ENCODE measurements at places on chromosomes 16 and 17.

- no peak for DNase-seq
These were observed 1.4 kb downstream of the SRSF2 start for GRCh38 chr17:76735586-76736348.

DNA sequence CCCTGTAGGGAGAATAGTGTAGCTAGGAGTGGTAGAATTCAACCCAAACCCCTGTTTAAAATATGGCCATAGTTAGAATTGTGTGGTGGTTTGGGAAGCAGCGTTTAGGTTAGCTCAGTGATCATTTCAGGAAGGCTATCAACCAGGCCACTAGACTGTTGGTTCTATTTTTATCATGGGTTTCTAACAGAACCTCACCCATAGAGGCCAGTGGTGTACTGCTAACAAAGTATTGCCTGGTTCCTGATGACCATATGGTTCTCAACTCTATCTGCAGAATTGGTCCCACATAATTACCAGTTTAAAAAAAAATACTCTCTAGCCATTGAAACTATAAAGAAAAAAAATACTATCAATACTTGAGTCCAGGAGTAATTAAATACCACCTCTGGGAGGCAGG, 70.5 kb upstream of the RASL10B start:
- no peak for DNase-seq

DNA sequence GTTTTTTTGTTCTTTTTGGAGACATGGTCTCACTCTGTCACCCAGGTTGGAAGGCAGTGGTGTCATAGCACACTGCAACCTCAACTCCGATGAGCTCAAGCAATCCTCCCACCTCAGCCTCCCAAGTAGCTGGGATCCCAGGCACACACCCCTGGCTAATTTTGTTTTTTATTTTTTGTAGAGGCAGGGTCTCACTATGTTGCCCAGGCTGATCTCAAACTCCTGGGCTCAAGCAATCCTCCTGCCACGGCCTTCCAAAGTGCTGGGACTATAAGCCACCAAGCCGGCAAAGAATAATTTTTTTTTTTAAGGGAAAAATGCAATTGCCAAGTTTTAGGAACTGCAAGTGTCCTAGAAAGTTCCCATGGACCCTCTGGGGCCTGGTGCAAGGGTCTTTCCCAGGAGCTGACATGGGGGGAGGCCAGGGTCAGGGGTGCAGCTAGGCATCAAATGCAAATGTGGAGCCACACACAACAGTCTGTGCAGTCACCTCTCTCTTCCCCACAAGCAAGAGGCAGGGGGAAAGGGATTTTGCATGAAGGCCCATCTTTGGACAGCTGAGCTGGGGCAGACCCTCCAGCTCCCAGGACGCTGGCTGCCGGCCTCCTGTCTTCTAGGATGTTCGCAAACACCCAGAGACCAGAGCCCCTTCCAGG, 20.1 kb upstream of the BCAR1 start:
- no peak for DNase-seq

GRCh38 chr17:81222620-81222905, 202 bp downstream of the CEP131 start:
- DNase-seq = no peak

DNA sequence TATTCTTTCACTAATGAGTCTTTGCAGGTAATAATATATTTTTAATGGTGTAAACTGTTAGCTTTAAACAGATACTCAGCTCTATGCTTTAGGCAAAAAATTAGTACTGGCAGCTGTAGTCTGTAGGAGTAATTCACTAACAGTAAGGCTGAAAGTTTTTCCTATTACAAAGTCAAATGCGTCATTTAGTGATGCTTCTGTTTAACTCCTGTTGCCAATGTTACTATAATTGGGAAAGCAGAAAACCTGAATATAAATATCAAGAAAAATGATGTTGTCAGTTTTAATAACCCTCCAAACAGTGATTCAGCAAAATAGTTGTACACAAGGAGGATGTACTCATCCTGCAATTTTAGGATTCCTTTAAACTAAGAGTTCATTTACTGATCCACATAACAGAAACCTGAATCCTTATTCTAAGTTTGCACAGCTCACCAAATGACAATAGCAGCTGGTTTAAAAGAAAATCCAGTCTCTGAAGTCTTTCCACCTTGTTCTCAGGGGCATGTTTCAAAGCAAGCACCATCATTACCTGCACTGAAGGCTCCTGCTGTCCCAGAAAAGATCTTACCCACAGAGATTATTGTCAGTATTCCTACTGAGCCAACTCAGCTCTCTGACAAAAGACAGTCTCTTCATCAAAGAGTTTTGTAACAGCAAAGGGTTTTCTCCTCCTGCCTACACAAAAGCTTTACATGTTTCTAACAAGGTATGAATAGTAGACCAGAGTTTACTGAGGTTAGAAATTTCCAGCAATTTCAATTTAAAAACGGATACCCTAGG, 4.2 kb downstream of the CDR2 start:
- DNase-seq = no peak

DNA sequence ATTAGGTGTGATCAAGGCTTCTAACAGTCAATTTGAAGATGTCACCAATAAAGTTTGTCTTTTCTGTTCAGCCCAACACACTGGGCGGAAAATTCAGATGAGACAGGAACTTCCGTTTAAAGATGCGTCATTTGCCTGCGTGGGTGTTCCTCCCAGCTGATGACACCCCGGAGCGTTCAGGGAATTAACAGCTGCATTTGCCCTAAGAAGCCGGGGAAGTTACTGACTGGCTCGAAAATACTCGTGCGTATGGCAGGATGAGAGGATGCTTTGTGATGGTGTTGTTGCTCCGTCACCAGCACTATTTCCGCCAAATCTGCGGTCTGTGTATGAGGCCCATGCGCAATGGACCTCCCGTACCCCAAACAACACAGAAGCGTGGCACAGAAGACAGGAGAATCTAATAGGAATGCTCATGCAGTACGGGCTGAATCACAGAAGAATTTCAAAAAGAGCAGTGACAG, 11.9 kb upstream of the PVALEF start:
- peak; percentile 83 for DNase-seq

DNA sequence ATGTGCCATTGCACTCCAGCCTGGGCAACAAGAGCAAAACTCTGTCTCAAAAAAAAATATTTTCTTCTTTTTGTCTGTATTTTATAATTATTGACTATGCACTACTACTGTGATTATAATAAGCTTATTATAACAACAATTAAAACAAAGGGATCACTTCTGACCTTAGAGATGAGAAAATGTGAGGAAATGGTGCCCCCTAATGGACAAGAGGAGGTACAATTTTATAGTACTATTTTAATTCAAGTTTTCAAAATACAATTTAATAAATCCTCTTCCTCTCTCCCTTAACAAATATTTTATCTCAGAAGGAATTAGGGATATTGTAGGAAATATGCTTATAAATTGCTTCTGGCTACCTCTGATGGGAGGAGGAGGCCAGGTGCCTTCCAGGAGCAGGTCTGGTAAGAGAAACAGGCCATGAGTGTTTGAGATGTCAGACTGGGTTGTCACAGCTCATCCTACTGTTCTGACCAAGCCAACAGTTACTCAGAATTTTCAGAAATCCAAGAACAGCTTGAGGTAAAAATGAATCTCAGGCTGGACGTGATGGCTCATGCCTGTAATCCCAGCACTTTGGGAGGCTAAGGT, 14.0 kb downstream of the VPS53 start:
- DNase-seq = peak; percentile 32

- DNase-seq = peak; percentile 47
These were observed 582.7 kb upstream of the PSMD7 start for GRCh38 chr16:73713778-73714495.

- DNase-seq = peak; percentile 53
These were observed 2.1 kb upstream of the ADCY7 start for GRCh38 chr16:50263940-50264929.

- DNase-seq = no peak
These were observed 1.4 kb downstream of the MCRIP2 start for GRCh38 chr16:643050-643368.

- DNase-seq = no peak
These were observed 23.0 kb downstream of the VAC14 start for GRCh38 chr16:70777973-70778406.

DNA sequence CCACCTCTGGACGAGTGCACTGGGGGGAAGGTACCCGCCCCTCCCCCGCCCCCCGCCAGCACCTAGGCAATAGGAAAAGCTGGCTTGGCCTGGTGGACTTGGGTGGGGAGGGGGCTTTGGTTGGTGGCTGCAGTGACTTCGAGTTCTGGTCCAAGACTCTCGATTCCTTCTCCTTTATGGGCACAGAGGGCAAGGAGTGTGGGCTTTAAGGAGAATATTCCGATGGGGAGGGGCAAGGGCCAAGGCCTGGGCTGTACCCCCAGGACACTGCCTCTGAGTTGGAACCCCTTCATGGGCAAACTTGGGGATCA, 409 bp downstream of the ACSF2 start:
- no peak for DNase-seq

GRCh38 chr17:1473841-1474240, 17.8 kb upstream of the CRK start:
- DNase-seq = no peak

GRCh38 chr16:26058326-26058725, 366.6 kb downstream of the HS3ST4 start:
- no peak for DNase-seq

- no peak for DNase-seq
These were observed 45.1 kb downstream of the IRX6 start for GRCh38 chr16:55369151-55369550.

DNA sequence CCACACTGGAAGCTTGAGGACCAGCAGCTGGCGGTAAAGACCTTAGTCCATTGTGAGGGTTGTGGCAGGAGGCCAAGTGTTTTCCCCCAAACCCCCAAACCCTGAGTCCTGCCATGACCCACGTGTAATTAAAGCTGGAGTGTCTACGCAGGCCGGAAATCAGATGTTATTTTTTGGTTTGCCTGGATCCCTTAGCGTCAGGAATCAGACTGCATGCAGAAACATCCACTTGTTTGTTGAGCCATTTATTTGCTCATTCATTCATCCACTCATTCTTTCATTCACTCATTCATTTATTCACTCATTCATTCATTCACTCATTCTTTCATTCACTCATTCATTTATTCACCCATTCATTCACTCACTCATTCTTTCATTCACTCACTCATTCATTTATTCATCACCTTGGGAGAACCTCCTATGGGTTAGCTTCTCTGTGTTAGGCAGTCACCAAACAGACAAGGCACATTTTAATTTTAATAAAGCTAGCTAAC, 313.1 kb downstream of the MAF start:
- DNase-seq = no peak

DNA sequence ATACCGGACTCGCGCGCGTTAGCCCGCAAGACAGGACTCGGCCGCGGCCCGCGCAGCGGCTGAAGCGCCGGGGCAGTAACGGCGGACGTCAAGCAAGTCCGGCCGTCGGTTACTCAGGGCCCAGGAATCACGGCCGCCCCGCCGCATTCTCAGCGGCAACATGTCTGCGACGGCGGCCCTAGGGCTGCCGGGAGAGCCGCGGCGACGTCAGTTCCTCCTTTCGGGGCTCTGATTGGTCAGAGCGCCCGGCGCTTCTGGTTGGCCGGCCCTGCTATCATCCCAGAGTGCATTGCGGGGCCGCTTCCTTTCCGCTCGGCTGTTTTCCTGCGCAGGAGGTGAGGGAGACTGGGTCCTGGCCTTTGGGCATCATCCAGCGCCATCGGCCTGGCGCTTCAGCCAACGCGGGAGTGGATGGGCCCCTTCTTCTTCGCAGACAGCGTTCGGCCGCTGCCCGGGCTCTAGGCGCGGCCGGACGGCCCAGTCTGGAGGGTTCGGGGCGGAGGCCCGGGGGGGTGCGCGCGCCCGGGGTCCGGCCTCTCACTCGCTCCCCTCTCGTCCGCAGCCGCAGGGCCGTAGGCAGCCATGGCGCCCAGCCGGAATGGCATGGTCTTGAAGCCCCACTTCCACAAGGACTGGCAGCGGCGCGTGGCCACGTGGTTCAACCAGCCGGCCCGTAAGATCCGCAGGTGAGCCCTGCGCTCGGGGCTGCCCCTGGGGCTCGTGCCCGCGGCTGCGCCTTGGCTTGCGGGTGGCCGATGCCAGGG, at the start of gene RPL13:
RPL13 (plus strand) TSS at position 305 of the 764 bp plus-strand sequence; CDS start at position 583, 278 bp downstream.
- peak; percentile 95 for DNase-seq

GRCh38 chr16:66507731-66508239, 42.1 kb downstream of the TK2 start:
- DNase-seq = no peak

DNA sequence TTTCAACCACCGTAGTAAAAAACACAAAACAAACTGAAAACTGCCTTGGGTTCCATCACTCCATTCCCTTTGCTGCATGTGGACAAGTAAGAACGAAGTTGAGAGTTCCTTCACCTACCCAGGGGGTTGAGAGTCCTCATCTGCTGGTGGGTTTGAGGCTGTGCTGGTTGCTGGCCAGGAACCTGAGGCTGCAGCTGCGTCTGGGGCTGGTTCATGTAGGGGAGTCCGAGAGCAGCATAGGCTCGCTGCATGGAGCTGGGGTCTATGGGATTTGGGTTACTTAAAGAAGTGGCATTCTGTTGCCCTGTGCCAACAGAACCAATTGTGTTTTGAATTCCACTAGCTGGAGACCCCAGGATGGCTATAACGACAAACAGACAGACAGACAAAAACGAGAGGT, 65.2 kb upstream of the TRAP1 start:
- DNase-seq = no peak

- peak; percentile 86 for DNase-seq
These were observed 15.3 kb downstream of the CCL11 start for GRCh38 chr17:34300652-34301370.

DNA sequence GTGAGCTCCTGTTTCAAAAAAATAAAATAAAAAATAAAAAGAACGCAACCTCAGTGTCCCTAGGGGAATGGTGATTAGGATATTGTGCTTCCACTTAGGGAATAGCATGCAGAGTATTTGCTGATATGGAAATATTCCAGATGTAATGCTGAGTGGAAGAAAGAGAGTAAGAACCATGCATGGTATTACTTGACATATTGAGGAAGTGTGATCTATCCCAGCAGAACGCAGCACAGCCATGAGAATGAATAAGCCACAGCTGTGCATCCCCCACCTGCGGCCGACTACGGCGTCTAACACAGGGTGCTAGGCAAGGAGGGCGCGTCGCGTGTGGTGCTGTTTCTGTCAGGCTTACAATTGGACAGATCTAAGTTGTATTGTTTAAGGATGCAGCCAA, 49.5 kb downstream of the FOXK2 start:
- DNase-seq = no peak

- DNase-seq = no peak
These were observed 32.3 kb downstream of the SMIM36 start for GRCh38 chr17:55478971-55479370.

- DNase-seq = no peak
These were observed 264.5 kb downstream of the FTO start for GRCh38 chr16:53968454-53968853.

GRCh38 chr16:22813948-22814710, at the start of gene HS3ST2:
Gene HS3ST2, plus strand, starts transcription at chr16:22814162. Its CDS starts 449 bp downstream, at chr16:22814611.
- peak; percentile 9 for DNase-seq

GRCh38 chr17:81468770-81469121, 43.9 kb downstream of the ACTG1 start:
- no peak for DNase-seq

- DNase-seq = peak; percentile 81
These were observed 176.3 kb downstream of the RPTOR start for GRCh38 chr17:80720610-80721577.

- no peak for DNase-seq
These were observed 16.9 kb upstream of the GAS7 start for GRCh38 chr17:10215286-10215685.

GRCh38 chr17:2371183-2372130, 29.4 kb downstream of the MNT start:
- no peak for DNase-seq

Measured in RPMI7951 (cell line).